Transverse colon (tissue), 4 donors: ENCODE measurements at places on chromosomes 7 and 10. TPM values are rescaled to one million over a fixed set of nuclear protein-coding genes. Genes with fewer than 3 reads are reported as not detected.

The IL15RA gene
- total RNA-seq, result 3.7 TPM

GRCh38 chr10:15196021-15196834 lies 27.7 kb upstream of the NMT2 start:
- DNase-seq, result no peak

GRCh38 chr7:29858191-29858951 lies 52.1 kb downstream of the WIPF3 start:
- DNase-seq, result no peak

DNA sequence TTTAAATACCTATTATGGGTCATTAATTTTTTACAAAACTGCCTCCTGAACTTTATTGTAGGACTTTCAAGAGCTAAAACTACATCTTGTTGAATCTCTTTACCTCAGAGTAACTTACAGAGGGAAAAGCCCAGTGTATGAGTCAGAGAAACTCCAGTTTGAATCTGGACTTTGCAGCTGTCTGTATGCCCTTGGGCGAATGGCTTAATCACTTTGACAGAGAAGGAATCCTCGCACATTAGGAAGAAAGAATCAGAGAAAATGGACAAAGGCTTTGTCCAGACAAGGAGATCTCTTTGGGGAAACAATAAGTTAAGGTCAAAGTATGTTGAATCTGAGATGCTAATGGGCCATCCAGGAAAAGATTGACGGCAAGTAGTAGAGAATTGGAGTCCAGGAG lies 484.2 kb upstream of the CELF2 start:
- no peak for DNase-seq

- no peak for DNase-seq
Observed at GRCh38 chr10:12397147-12397896, 48.0 kb downstream of the CAMK1D start.

- peak; percentile 6 for DNase-seq
Observed at GRCh38 chr10:132524443-132525285, 12.9 kb upstream of the INPP5A start.

GRCh38 chr10:113335592-113335991 lies 217.3 kb upstream of the HABP2 start:
- DNase-seq, result no peak
